Osteocyte (in vitro differentiated cells): ENCODE measurements at places on chromosomes 1 and 21. TPM values are rescaled to one million over a fixed set of nuclear protein-coding genes. Genes with fewer than 3 reads are reported as not detected.

GRCh38 chr1:116853680-116854402 lies 55.9 kb upstream of the PTGFRN start:
- H3K4me3 ChIP-seq: peak overlapping the region; percentile 22

Gene PTCH2
- total RNA-seq: 1.4 TPM in 2 replicates

Gene EIF3I
- total RNA-seq: 159 and 163 TPM in 2 replicates

Gene FMO5
- total RNA-seq: 1.8 and 2.2 TPM in 2 replicates

Gene TDRD10
- not detected in 2 replicates for total RNA-seq

GRCh38 chr1:147560765-147561471 lies 19.6 kb downstream of the BCL9 start:
- H3K36me3 ChIP-seq: peaks cover 4% of the 10 kb centered on the region
- peaks cover 4% of the 10 kb centered on the region for H3K4me1 ChIP-seq
- DNase-seq: no peak
- no peak overlapping the region for H3K4me3 ChIP-seq

GRCh38 chr1:244065063-244065793 lies 14.1 kb downstream of the ZBTB18 start:
- peaks cover 18% of the 10 kb centered on the region for H3K4me1 ChIP-seq
- no peaks in the 10 kb centered on the region for H3K27me3 ChIP-seq
- no peak overlapping the region for H3K4me3 ChIP-seq
- peak; percentile 63 for DNase-seq
- H3K36me3 ChIP-seq: no peaks in the 10 kb centered on the region

Gene ATP1A4
- not detected in 2 replicates for total RNA-seq

DNA sequence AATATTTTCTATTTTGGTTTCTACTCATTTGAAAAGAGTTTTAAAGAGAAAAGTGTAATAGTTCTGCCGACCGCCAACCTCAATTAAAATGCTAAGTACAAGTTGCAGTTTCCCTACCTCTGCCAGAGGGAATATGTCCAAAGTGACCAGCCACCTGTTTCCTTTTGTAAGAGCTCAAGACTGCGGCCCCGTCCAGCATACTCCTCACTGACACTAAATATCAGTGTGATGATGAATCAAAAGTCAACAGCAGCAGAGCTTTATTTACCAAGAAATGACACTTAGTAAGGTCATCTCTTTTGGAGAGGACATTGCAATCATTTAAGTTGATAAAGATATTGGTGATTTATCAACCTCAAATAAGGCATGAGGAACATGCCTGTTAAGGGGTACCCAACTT lies 57.4 kb upstream of the NRIP1 start:
- H3K36me3 ChIP-seq: no peaks in the 10 kb centered on the region
- peaks cover 6% of the 10 kb centered on the region for H3K27me3 ChIP-seq
- no peak for DNase-seq
- H3K4me3 ChIP-seq: no peak overlapping the region
- no peak overlapping the region for H3K27ac ChIP-seq
- no peaks in the 10 kb centered on the region for H3K4me1 ChIP-seq

Gene C1orf185
- not detected in 2 replicates for total RNA-seq
